Mesothelial cell of epicardium (in vitro differentiated cells): ENCODE measurements at places on chromosomes 1 and 21. TPM values are rescaled to one million over a fixed set of nuclear protein-coding genes. Genes with fewer than 3 reads are reported as not detected.

DNA sequence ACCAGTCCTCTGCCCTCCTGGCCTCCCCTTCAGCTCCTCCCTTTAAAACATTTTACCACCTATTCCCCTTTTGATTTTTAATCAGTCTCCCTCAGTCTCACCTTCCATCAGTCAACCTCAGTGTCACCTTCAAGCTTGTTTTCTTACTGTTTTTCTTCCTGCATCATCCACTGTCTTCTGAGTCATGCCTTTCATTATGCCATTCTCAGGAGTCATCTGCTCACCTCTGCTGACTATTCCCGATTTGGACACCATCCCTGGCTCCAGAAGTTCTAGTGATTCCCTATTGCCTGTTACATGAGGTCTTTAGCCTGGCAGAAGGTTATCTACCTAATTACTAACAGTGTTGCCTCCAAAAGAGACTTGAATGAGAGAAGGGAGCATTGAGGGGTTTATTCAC, 23.9 kb downstream of the NFASC start:
- DNase-seq = no peak

DNA sequence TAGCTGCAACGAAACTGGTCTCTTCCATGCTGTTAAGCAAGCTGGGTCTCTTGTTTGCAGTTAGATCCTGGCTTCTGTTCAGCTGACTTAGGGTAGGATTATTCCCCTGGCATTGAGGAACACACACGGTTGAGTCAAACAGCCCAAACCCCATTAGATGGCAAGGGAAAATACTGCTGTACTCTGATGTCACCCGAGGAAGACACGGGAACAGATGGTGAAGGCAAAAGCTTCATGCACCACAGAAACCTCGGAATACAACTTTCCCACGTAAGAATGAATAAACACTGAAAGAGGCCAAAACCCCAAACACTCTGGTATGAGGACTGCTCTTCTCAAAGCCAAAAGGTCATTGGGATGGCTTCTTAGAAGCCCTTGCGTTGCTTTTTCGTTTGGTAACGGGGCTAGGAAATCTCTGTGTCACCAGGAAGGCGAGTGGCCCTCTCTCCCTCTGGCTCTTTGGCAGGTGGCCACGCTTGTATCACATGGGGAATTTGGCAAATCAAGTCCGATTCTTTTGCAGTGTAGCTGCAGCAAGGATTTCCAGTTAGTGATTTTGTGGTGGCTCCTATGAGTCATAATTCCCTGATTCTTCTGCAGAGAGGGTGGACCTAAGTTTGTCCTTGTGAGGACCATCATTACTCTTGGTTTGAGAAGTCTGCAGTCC, 16.7 kb upstream of the LYST start:
- no peak for DNase-seq

GRCh38 chr21:35933466-35933865, 126.9 kb downstream of the SETD4 start:
- no peak for DNase-seq

GRCh38 chr1:18326211-18326897, 154.4 kb upstream of the KLHDC7A start:
- no peak for DNase-seq

DNA sequence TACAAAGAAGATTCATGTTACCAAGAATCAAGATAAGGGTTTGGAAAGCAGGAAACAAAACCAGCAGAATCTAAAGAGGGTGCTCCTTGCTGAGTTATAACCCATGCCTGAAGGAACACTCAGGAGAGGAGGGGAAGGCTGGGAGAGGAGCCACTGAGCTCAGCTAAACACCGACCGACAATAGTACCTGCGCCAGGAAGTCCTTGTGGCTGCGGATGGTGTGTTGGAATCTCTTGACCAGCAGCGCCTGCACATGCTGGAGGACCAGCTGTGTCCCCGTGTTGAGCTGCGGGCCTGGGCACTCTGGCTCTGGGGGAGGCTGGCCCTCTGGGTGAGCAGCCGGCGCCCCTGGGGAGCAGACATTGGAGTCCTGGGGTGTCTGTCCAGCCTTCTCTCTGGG, 89.4 kb downstream of the ABCA4 start:
- no peak for DNase-seq

DNA sequence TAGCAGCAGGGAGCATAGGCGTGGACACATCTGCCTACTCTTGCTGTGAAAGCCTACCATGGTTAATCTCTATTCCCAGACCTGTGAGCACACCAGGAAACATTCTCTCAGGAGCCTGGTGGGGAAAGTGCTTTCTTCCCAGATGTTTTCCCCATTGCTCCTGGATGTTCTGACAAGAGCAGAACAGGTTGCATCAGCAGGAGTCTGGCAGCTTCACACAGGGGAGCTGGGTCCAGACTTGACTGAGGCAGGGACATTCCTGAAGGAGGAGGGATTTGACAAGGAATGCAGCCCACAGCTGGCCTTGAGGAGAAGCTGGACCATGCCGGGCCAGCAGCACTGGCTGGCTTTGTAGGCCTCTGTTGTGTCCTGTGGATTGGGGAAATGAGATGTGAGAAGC, 21.0 kb upstream of the ARTN start:
- DNase-seq = no peak

Gene BNIPL
- total RNA-seq = 4.2 to 5.7 TPM (median 4.6 TPM) in 3 replicates

Gene PDE9A
- 26.1 to 27.4 TPM (median 26.5 TPM) in 3 replicates for total RNA-seq

DNA sequence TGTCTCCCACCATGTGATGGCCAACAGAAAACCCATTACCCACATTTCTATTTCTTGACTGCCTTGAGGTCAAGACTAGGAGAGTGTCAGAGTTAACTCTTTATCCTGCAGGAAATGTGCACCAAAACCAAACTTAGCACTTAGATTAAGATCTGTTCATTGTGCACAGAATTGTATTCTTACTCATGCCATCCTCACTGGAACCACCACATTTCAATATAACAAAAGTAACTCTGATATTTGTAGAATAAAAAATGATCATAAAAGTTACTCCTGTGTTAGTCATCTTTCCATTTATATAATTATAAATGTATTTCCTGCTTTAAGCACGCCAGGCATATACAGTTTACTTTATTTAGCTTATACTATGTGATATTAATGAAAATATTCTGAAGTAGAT, 193.0 kb upstream of the DPYD start:
- no peak for DNase-seq

Gene TXNIP
- total RNA-seq = 125 to 129 TPM (median 129 TPM) in 3 replicates

- no peak for DNase-seq
Observed at GRCh38 chr1:19388980-19389379, 76.9 kb downstream of the SLC66A1 start.

GRCh38 chr1:239997515-239998311, 94.0 kb upstream of the FMN2 start:
- DNase-seq = peak; percentile 47

GRCh38 chr1:23684415-23684814, 7.2 kb upstream of the RPL11 start:
- DNase-seq = no peak

- DNase-seq = no peak
Observed at GRCh38 chr21:14306126-14306907, 76.6 kb downstream of the HSPA13 start.

Gene NOC2L
- total RNA-seq = 69.3 to 73.1 TPM (median 69.8 TPM) in 3 replicates

- no peak for DNase-seq
Observed at GRCh38 chr1:184892116-184892515, 82.2 kb downstream of the NIBAN1 start.

GRCh38 chr1:6360517-6361070, 33.0 kb downstream of the ACOT7 start:
- DNase-seq = no peak

Gene LAMC2
- total RNA-seq = 9.2 to 10.4 TPM (median 9.9 TPM) in 3 replicates
